ENCODE measurements at places on chromosomes 2 and 18.

- no peak for DNase-seq
Measured at GRCh38 chr2:113979191-113980128, 89.6 kb downstream of the ACTR3 start.

DNA sequence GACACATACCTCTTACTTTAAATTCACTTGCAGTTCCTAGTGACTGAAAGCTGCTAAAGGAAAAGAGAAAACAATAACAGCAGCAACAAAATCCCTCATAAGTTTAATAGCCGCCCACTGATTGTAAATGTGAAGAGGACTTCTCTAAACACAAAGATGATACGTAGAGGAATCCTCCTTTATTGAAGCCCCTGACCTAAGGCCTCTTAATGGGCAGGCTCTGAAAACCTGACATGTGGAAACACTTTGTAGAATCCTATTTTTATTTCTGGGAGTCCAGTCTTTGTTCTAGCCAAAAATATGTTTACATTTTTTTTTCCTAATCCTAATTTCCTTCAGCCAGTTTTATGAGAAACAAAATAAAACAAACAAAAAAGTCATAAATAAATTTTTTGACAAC is 1277.7 kb upstream of the CELF4 start:
- no peak for DNase-seq

DNA sequence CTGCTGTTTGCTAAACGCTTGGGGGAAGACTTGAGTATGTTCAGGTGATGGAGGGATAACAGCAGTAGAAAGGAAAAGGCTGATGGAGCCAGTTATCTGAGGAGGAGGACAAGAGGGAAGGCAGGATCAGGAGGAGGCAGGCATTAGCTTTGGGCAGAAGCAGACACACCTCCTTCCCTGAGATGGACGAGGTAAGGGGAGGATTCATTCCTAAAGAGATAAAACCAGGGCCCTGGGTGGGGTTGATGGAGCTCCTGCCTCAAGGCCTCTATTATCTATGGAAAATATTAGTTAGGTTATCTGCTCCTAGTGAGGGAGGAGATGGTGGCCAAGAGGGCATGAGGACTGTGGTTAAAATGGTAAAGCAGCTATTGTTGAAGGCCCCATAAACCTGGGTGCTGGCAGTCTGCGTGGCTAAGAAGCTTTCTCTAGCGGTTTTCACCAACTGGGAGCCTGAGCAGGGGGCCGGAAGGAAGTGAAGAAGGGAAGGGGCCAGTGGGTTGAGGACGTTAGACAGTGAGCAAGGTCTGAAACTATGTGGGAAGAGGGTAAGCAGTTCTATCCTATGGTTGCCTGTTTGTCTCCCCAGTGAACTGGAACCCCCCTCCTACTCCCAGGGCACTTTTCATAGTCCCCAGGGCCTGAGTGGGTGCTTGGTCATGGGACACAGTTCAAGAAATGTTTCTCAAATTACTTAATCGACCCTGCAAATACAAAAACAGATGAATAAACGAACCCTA is 56.6 kb upstream of the HK2 start:
- DNase-seq = no peak

DNA sequence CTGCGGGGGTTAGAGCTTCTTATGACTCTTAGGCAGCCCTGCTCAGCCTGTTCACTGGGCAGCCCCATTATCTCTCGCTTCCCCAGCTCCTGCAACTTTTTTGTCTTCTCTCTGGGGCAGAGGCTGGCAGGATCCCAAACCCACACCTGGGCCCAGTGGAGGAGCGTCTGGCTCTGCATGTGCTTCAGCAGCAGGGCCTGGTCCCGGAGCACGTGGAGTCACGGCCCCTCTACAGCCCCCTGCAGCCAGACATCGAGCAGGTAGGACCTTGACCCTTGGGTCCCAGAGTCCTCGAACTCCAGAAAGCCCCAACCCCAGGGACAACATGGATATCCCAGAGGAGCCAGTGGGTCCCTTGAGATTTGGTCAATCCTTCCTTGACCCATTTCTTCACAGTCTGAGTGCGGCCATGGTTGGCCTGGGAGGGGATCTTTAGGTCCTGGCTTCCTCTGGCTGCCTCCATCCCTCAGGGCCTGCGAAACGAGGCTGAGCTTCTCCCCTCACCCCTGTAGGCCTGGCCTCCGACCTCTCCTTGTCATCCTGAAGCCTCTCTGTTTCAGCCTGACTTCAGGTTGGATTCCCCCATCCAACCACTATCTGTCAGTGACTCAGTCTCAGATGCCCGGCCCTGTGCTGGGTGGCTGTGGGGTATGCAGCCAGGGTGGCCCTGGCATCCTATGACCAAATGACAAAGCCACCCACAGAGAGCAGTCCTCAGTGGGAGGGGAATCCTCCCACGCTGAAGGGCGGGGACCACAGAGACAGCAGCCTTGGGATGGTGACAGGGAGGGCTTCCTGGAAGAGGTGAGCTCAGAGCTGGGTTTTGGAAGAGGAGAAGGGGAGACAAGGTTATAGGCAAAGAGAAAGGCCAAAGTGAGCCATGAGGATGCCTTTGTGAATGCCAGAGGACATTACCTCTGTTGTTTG is 214.2 kb downstream of the DYSF start:
- DNase-seq = no peak

DNA sequence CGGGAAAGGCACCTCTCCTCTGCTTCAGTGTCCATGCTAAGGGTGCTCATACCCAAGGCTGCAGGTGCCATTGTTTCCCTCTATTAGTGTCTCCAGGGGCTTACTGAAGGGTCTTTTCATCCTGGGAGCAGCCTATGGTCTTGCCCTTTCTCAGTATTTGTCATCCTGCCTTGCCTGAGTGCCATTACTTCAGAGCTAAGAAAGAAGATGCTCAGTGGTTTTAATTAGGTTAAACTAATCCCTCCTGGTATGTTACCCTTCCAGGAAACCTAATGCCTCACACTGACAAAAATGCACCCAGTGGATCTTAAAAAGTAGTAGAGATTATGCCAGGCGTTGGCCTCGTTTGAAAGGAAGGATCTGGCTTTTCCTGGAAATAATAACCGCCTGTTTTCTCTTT is 151.4 kb downstream of the LRRTM1 start:
- DNase-seq = no peak

DNA sequence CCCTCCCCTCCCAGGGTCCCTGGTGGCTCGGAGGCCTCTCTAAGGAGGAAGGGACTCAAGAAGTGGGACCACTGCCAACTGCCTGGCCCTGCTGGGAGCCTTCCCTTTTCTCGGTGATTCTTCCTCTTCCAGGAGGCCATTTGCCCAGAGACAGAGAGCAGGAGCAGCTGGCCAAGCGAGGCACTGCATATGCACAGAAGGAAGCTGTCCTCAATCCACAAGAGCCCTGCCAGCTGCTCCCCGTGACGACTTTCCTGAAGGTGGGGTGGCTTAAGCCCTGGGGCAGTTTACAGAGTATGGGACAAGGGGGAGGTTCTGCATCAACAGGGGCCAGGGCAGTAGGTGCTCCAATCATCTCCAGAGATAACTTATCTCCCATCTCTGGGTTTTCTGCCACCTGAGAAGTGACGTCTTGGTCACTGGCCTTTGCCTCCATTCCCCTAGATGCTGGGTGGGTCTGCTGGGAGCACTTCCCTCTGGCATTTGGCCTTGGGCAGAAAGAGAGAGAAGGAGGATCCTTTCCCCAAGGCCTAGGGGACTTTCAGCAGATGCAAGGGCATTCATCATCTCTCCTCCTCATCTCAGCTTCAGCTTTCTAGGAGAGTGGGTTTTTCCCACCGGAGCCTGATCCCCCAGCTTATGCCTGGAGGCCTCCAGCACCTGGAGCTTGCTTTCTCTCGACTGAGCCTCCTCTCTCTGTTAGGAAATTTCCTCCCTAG is 28.5 kb downstream of the CIB4 start:
- no peak for DNase-seq

- no peak for DNase-seq
Measured at GRCh38 chr2:42050010-42050702, 2.3 kb downstream of the PKDCC start.

DNA sequence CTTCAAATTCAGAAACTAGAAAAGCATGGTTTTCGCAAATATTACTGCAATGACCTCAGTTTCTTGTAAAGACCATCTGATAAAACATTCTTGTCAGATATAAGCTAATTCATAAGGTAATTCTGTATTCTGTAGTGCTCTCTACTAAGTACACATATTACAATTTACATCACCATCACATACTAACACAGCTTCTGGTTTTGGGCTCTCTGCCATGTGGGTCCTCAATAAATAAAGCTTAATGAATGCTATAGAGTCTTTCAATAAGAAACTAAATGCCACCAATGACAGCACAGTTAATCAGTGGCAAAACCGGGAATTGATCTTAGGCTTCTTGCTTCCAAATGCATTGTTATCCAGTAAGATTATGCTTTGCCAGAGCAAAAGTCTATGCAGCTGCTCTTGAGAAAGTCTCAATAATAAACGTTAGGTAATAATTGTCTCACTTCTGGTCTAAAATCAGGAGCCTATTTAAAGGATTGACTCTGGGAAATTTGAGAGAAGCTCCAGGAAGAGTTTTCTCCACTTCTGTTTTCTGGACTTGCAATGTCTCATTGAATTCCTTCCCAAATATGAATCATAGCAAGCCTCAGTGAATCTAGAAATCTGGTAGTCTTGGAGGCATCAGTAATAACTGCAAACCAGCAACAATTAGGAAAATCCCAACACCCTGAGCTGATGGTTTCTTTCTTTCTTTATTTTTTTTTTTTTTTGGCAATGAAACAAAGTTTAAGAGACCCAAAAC is 67.9 kb upstream of the RAPGEF4 start:
- DNase-seq = no peak

DNA sequence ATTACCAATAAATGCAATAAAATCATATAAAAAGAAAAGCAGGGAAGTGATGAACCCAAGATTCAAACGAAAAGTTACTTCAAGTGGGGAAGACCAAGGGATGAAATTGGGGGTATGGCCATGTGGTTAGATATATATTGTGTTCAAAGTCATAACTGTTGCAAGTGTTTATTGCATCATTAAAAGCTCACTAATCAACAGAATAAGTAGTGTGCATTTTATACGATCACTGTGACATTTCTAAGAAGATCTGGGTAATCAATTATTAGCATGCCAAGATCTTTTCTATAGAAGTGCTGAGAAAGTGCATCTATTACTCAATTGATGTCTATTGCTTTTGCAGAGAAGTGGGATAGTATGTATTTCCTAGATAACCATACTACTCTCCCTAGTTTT is 52.9 kb downstream of the VSNL1 start:
- no peak for DNase-seq

DNA sequence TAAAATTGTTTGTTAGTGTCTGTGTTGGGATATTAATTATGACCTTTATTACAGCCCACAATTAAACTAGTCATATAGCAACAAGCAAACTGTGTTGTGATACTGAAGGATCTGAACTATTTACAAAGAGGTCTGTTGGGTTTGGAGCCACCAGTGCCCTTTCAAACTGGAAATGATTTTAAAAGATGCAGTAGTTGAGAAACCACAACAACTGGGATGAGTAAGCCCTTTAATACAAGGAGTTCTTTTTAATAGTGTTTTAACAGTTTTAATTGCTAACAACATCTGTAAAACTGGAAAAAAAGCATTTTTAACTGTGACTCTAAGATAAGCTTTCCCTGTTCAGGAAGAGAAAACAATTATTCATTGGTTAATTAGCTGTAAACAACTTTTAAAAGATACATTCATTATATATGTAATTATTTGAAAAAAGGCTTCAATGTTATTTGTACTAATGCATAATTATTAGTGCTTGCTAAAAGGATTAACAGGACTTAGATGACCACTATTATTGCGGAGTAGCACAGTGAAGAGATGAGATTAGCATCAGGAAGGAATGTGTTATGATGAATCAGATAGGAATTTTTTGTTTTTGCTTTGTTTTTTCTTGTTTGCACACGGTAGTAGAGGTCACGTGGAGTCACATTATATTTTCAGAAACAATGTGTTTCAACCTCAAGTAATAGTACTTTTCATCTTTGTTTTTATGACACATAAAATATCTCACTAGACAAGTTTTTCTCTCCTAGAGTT is 392.7 kb upstream of the FANCL start:
- no peak for DNase-seq

DNA sequence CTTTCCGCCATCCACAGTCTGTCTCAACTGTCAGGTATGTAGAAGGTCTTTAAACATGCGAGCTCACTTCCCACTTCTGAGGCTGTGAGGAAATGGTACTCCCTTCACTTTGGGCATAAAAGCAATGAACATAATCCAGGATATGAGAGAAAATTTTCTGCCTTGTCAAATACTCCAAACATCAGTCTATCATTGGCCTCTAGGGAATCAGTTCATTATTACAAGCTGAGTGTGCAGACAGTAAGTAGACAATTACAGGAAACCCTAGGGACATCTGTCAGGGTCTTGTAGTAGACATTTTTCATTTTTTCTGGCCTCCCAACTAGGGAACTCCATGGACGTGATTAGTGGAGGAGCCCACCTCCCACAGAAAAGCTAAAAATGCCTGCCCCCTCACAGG is 13.6 kb upstream of the APCDD1 start:
- DNase-seq = no peak

DNA sequence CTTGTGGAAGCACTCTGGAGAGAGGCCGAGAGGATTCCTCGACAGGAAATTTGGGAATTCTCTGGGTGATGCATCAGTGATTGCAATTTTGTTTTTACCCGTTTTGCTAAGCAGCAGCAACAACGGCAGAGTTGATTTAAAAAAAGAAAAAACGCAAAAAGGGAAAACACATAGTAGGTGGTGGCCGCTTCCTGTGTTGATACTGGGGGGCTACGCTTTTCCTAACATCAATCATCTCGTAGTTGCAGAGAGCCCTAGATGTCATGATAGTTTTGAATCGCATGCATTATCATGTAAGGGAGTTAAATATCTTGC is 271 bp upstream of the RBM43 start:
- no peak for DNase-seq

DNA sequence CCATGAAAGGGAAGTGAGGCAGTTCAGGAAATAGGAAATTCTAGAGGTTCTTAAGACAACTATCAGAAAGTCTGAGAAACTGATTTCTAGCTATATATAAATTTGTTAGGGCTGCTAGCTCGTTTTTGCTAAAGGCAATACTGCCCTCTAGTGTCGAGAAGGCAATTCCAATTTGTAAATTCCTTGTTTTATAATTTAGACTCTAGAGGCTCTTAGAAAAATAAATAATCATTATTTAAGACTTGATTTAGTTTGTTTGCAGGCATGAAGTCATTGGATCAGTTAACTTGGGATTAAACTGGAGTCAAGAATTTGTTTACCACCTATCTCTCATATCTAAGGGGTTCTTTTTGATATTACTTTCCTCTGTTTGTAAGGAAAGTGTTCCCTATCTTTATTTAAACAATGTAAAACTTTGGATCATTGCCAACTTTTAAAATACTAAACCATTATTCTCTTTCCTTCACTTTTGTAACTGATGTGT is 66.2 kb downstream of the ACVR2A start:
- no peak for DNase-seq

GRCh38 chr2:101942851-101943250 is 48.9 kb upstream of the IL1R2 start:
- no peak for DNase-seq

GRCh38 chr2:105114551-105114950 is 76.7 kb downstream of the MRPS9 start:
- DNase-seq = peak; percentile 58

DNA sequence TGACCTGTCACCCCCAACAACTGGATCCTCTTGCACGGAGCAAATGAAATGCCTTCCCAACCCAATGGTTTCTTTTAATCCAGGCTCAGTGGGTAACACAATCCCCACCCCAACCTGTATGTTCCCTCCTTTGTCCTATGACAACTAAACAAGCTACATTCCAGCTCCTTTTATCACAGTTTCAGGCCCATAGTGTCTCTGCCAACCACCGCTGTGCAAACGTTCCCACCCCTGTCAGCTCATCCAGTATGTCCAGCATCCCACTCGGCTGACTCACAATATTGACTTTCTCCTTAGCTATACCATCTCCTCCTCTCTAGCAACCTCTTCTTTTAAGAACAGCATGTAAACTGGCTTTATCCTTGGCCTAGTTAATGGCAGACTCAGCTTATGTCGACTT is 117.9 kb upstream of the PPP1CB start:
- DNase-seq = no peak
